ENCODE measurements at places on chromosomes 6 and 20. TPM values are rescaled to one million over a fixed set of nuclear protein-coding genes. Genes with fewer than 3 reads are reported as not detected.

The SIRPB2 gene
- total RNA-seq = 0.07 TPM

The PREX1 gene
- 66.8 TPM for total RNA-seq

The ADGRF5 gene
- 185 TPM for total RNA-seq

The GHRH gene
- not detected for total RNA-seq

The WFDC12 gene
- not detected for total RNA-seq

The CFAP61 gene
- total RNA-seq = not detected

The TFAP2C gene
- not detected for total RNA-seq

The STMND1 gene
- total RNA-seq = not detected

The POPDC3 gene
- 0.34 TPM for total RNA-seq

The GSTA2 gene
- not detected for total RNA-seq

The GPX5 gene
- total RNA-seq = not detected

The ZNF165 gene
- 0.49 TPM for total RNA-seq

The DCDC2 gene
- not detected for total RNA-seq

The RPRD1B gene
- 10.7 TPM for total RNA-seq

The CST2 gene
- not detected for total RNA-seq

The TFB1M gene
- total RNA-seq = 28.8 TPM

The AVP gene
- total RNA-seq = not detected

Measured in mammary microvascular endothelial cell (primary cell).